GM06990 (cell line): ENCODE measurements at places on chromosomes 1 and 21.

GRCh38 chr1:9253453-9254105, 19.0 kb downstream of the H6PD start:
- DNase-seq: no peak

- DNase-seq: peak; percentile 49
Observed at GRCh38 chr1:65001231-65001792, 35.0 kb upstream of the JAK1 start.

DNA sequence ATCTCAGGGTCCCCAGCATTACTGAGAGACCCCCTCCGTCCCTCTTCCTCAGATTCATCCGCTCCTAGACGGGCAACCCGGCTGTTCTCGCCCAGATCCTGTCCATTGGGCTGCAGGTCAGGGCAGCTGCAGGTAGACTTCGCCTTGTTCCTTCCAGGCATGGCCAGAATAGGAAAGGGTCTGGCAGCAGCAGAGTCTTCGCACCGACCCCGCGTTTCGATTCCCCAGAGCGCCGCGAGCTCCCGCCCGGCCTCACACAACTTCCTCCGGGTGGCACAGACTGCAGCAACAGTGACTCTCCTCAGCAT, 265 bp downstream of the NRDC start:
- no peak for DNase-seq

GRCh38 chr1:96387785-96388184, 333.8 kb upstream of the PTBP2 start:
- DNase-seq: no peak

DNA sequence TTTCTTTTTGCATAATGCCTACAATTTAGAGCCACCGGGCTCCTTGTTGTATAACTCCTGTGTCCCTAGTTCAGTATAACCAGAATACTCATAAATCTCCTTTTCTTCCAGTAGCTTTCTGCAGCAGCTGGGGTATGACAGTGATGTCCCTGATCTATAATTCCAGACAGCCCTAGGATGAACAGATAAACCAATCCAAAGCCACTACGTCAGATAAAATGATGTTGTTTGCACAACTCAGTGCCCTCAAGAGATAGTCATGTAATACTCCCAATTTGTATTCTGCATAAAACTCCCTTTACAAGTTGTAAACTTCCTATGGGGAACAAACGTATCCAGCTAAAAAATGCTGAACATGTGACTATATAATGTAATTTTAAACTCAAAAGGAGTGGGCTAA, 44.7 kb downstream of the ZNF326 start:
- DNase-seq: no peak

DNA sequence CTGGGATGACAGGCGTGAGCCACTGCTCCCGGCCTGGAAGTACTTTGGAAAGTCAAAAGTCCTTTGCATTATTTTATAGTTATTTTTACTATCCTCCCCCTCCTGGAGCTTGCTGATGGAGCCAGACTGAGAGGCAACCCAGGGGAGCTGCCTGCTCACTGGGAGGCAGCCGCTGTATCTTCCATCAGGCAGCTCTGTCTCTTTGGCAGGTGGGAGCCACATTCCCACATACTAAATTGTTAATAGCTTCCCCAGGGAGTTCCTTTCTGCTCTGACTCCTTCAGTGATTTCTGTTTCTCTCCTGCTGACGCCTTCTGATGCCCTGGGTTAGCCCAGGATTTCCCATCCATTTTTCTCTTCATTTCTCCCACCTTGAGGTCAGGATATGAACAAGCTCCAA, 4.9 kb upstream of the OPRD1 start:
- DNase-seq: no peak

- no peak for DNase-seq
Observed at GRCh38 chr21:46208761-46209721, 19.5 kb downstream of the LSS start.

DNA sequence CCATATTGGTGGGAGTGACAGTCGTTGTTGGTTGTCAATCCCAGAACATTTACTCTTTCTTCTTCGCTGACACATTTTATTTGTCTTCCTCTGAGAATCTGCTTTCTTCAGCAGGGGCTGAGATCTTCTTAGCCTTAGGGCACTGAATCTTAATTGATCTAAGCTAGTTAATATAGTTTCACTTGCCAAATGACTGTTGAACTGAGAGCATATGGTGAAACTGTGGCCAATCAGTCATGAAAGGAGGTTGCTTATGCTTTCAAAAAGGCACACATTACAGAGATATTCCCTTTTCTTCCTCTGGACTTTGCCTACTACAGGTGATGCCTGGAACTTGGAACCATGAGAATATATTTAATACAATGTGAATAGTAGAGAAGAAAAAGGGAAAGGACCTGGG, 60.0 kb upstream of the KIAA0040 start:
- DNase-seq: peak; percentile 21

DNA sequence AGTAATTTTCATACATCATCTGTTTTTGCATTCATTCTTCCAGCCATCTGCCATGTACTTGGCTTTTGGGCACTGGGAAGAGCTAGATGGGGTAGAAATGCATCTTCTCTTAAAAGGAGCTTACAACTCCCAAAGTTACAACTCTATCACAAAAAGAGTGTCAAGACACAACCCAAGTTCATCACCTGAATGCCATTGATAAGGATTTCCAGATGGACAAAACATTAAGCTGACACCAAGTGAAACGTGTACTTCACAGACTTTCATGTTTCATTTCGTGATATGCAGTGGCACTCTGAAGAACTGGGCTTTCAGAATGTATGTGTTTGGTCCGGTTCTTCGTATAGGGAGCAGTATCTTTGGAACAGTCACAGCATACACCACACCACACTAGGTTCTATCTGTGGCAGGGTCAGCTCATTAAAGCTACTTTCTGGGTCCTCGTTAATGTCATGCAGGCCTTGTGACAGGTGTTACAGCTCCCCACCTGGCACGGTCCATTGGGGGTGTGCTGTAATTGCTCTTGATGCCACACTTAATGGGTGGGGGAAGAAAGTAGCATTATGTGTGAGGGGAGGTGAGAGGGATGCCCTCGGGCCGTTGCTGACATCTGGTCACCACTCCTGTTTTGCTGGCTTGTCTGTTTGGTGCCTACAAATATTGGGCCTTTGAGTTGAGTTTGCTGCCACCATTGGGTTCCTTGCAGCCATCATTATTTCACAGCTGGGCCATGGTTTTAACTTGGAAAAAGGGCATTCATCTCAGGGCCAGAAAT, 164.9 kb downstream of the NFIA start:
- no peak for DNase-seq

- DNase-seq: no peak
Observed at GRCh38 chr1:219708919-219709543, 96.1 kb upstream of the ZC3H11B start.

GRCh38 chr21:19433623-19434022, 1030.0 kb upstream of the TMPRSS15 start:
- DNase-seq: no peak

GRCh38 chr1:167594822-167595221, 35.2 kb upstream of the RCSD1 start:
- no peak for DNase-seq

DNA sequence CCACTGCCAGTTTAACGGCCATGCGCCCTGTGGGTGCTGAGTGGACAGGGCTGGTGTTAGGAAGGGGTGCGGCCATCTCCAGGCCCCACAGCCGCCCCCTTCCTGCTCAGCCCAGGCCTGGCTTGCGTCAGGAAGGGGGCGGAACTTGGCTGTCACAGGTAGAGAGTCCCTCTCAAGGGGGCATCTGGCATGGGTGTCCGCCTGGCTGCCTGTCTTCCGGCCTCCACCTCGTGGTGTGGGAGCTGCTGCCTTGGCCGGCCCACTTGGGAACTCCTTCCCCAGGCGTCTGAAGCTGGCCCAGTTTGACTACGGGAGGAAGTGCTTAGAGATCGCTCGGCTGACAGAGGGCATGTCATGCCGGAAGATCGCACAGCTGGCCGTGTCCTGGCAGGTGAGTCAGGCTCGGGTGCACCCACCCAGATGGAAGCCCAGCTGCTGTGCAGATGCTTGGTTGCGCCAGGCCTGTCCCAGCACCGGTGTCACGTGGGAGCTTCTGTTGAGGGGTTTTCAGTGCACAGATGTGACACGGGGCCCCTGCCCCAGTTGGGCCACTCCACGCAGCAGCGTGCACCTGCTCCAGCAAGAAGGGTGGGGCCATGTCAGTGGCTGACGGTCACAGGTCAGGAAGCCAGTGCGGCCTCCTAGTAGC, 9.1 kb upstream of the ATAD3B start:
- DNase-seq: peak; percentile 45

GRCh38 chr21:45498646-45499000, 43.6 kb downstream of the SLC19A1 start:
- no peak for DNase-seq

DNA sequence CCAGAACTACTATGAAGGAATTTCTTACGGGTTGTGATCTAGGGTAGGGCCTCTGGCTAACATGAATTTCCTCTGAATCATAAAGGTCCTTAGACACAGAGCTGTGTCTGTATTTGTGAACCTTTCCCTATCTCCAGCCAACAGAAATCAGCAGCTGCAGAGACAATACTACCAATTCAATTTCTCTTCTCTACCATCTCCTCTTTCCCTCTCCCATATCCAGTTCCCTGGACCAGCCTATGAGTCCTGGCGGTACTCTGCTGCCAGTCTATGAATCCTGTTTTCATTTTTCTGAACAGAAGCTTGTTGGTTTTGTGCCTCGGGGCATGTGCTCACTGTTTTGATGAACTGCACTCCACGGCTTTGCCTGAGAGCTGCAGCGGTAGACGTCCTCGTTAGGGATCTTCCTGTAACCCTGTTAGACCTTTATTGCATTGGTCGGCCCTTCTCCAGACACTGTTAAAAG, 458.0 kb upstream of the VAMP3 start:
- DNase-seq: no peak

GRCh38 chr1:156217871-156218270, 5.1 kb downstream of the PMF1 start:
- DNase-seq: no peak

DNA sequence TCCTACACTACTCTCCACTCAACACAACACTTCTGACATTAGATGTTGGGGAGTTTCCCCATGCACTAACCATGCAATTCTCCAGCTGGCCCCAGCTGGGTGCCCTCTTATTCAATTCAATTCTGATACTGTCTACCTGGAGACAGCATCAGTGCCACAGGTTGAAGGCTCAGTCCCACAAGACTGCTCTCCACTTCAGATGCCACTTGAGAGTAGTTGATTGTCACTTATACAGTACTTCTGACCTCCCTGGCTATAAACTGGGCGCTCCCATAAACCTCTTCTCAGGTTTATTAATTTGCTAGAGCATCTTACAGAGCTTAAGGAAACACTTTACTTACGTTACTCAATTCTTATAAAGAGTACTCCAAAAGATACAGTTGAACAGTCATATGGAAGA, 442.3 kb downstream of the LRRIQ3 start:
- no peak for DNase-seq

- DNase-seq: no peak
Observed at GRCh38 chr1:78176448-78176847, 130.7 kb downstream of the GIPC2 start.

- no peak for DNase-seq
Observed at GRCh38 chr1:86137436-86137835, 19.1 kb downstream of the COL24A1 start.

DNA sequence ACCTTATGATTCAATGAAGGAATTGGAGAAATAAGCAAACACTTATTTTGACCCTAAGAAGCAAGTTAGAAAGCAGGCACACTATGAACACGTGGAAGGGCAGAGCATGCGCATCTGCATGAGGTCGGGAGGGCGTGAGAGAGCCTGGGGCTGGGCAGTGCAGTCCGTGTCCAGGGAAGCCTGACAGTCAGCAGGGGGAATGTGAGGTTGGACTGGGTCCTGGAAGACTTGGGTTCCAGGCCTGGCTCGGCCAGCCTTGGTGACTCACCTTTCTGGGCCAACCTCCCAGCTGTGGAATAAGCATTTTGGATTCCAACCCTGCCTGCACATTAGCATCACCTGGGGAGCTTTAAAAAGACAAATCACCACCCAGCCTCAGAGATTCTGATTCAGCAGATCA, 26.6 kb upstream of the LMX1A start:
- DNase-seq: no peak

GRCh38 chr1:203369666-203370065, 18.7 kb upstream of the FMOD start:
- no peak for DNase-seq

DNA sequence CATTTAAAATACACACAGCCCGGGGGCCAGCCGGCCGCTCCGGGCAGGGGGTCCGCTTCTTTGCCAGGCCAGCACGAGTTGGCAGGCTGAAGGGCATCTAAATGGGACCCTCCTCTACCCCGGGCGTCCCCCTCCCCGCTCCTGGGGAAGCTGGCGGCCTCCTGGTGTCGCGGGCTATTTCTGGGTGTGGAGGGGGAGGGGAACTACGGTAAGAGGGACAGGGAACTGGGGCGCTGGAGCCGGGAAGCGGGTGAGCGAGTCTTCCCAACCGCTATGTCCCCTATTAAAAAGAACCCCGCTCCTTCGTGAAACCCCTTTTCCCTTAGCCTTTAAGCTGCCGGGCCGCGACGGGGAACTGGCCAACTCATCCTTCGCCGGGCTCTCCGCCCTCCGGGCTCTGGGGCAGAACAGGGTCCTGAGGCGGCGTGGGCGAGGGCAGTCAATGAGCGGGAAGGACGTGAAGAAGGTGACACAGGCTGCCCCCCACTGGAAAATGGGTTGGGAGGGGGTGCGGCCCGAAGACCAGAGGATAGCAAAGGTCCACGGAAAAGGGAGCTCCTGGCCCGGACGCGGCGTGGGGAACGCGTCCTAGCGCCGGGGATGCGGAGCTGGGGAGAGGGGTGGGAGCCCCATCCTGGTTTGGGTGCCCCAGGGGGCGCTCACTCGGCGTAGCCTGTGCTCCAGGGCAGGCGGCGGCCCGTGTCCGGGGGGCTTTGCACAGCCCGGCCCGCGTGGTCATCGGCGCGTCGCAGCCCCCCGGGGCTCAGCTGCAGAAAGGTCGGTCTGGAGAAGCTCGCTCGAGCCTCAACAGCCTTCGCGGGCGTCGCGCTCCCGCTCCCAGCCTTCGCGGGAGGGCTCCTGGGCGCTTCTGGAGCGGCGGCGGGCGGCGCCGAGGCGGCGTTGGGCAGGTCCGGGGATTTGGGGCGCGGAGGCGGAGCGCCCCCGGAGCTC, 544 bp downstream of the PPM1J start:
- peak; percentile 46 for DNase-seq

GRCh38 chr1:209590405-209590804, 6.9 kb downstream of the CAMK1G start:
- DNase-seq: no peak

GRCh38 chr1:53467391-53467790, 8.2 kb downstream of the DMRTB1 start:
- no peak for DNase-seq

- DNase-seq: no peak
Observed at GRCh38 chr1:92210701-92211100, 7.0 kb upstream of the C1orf146 start.

DNA sequence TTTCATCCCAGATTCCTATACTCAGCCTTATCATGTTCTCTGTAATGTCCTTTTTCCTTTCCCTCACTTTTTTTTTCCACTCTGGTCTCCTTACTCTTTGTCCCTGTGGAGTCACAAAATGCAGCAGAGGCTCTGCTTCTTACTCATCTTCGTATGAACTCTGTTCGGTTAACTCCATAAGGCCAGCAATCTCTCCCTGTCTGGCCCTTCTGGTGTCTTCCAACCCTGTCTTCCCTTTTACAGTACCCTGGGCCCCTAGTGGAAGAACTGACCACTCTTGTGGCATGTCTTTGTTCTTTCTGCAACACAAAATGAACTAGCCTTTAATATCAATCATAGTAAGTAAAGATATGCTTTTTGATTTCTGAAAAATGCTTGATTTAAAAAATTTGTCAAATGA, 7.1 kb downstream of the CD101 start:
- DNase-seq: no peak
